ENCODE measurements at places on chromosomes 3 and 15.

DNA sequence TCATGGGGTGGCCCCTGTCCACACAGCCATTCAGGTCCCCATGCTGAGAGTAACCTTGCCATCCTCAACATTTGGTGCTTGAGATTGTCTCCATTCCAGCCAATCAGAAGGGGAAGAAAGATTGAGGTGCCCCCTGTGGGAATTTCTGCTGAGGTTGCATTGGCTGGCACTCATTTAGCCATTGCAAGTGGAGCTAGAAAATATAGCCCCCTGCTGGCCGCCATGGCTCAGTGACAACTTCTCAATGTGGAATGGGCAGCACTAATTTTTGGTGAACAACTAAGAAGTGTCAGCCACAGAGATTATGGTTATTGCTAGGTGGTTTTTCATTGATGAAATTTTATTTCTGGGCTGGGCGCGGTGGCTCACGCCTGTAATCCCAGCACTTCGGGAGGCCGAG lies 22.0 kb downstream of the COL6A6 start:
- no peak for DNase-seq

DNA sequence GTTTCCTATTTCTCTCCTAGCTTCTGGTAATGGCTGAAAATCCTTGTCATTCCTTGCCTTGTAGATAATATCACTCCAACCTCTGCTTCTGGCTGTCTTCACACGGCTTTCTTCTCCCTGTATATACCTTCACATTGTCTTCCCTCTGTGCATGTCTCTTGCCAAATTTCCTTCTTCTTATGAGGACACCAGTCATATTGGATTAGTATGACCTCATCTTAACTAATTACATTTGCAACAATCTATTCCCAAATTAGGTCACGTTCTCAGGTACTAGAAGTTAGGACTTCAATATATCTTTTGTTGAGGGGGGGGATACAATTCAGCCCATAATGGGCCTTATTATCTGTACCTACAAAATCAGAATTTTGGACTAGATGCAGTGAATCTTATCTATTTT lies 417.4 kb downstream of the PLCL2 start:
- no peak for DNase-seq

- no peak for DNase-seq
Observed at GRCh38 chr3:135905058-135905724, 60.3 kb upstream of the PPP2R3A start.

DNA sequence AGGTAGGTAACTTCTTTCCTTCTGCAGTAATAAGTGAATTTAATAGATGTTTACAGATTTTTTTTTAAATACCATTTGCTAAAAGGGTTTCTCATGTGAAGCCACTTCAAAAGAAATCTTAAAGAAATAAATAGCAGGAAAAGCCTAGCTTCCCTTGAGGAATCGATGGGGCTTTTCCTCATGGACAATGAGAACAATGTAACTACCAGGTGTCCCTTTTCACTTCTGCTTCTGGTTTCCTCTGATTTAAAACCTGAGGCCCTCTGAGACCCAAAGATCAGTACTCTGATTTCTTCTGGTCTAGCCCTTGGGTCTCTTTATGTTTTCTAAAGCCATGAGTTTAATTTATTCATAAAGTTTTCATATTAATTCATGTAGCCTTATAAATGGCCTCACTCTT lies 13.1 kb upstream of the TMEM42 start:
- no peak for DNase-seq

- no peak for DNase-seq
Observed at GRCh38 chr15:101001796-101002195, 82.6 kb downstream of the LRRK1 start.

DNA sequence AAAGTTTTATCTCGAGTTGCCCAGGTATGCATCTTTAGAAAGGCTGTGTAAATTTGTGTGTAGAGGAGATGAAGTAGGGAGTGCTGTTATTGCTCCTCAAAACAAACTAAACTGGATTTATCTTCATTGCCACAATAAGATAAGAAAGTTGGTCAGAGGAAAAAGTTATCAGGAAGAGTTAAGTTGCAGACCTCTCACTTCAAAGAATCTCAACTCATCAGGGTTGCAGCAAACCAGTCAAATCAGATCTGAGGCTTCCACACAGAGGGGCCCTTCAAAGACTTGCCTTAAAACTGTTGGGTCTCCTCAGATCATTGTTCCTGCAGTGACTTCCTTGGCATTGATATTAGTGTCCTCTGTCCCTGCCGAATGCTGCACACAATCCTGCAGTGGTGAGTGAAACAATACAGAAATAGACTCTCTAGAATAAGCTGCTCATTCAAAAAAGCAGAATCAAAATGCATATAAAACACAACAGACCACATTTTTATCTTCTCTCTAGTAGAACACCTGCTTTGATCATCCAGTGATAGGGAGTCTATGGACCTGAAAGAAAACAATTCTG lies 191.2 kb upstream of the CBLB start:
- no peak for DNase-seq

DNA sequence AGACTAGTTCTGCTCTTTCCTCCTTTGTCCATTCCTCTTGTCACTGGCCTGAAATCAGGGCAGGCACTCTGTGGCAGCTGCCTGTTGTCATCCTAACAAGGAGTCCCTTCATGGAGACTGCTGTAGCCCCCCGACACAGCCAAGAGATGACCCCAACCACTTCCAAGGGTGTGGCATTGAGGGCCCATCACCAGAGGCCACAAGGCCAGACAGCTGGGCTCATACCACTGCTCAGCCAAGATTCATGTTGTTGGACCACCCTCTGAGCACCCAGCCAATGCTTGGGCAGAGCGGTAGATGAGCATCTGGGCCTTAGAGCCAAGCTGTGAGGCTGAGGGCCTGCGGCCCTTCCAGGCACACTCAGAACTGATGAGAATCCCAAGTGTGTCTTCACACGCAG lies 85.4 kb downstream of the EPHB1 start:
- no peak for DNase-seq

- no peak for DNase-seq
Observed at GRCh38 chr3:128430301-128430700, 36.4 kb downstream of the DNAJB8 start.

GRCh38 chr3:15286022-15286421 lies 46.4 kb downstream of the SH3BP5 start:
- DNase-seq, result no peak

GRCh38 chr3:66863205-66864111 lies 134.6 kb upstream of the KBTBD8 start:
- DNase-seq, result no peak

DNA sequence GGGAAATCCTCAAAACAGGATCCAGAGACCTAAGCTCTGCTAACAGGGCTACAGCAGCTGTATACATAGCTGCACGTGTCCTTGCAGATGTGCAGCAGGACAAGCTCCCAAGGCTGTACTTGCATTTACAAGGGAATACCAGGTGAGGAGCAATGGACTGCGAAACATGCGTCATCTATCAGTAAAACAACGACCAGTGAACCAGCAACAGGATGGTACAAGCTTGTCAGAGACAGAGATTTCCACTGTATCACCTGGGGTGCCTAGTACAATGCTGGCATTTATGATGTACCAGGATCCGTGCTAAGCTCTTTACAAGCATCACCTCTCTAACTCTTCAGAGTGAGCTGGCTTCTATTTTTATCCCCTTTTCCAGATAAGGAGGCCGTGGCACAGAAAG lies 227.3 kb downstream of the FOXP1 start:
- DNase-seq, result peak; percentile 59

GRCh38 chr3:117595615-117596014 lies 886.0 kb downstream of the TUSC7 start:
- DNase-seq, result no peak

- no peak for DNase-seq
Observed at GRCh38 chr15:97837896-97838295, 122.6 kb upstream of the ARRDC4 start.

DNA sequence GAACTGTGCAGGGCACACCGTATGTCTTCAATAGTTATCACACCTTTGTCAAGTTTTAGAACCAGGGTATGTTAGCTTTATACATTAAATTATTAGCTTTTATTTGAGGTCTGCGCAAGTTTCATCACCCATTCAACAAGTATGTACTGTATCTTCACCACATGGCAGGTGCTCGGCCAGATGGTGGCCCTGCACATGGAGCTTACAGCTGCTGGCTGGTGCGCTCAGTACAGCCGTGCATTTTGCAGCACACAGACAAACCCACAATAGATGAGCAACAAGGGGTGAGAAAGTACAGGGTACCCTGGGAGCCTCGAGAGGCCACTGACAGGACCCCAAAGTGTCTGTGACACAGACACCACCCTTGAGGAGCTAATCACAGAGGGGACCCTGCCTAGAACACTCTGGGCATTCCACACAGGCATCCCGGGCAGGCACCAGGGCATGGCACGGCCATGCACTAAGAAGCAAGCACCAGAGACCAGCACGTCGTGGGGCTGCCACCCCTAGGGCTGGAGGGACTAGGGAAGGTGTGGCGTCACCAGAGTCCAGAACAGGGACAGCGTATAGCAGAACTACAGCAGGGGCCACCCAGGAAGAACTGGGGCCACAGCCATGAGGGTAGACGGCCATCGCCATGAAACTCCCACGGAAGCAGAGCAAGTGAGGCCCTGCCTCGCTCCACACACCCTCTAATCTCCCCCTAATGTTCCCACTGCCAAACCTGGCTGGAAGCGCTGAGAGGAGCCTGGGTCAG lies 27.4 kb downstream of the ZXDC start:
- no peak for DNase-seq

All from Peyer's patch (tissue), 4 donors.